T-helper 2 cell (primary cell): ENCODE measurements at places on chromosomes 5 and 9.

DNA sequence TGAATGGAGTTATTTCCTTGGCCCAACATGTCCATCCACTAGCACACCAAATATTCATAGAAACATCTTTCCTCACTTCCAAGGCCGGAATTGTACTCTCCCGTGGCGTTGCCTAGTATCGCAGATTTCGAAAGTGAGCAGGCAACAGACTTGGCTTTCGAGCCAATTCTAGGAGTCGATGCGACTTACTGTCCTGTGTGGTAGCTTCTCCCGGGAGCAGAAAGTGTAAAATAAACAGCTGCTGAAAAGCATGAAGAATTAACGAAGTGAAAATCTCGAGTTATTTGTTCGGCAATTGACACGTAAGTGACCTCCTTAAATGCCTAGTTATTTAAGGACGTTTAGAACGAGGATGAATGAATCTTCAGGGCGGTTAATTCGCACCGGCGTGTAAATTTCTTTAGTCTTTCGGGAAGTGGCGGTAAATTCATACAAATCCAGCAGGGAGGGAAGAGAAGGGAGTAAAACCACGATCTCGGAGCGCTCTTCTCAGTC, 449 bp upstream of the PCSK5 start:
- no peak for DNase-seq

- DNase-seq: no peak
Observed at GRCh38 chr9:105539452-105539851, 18.5 kb upstream of the FKTN start.

DNA sequence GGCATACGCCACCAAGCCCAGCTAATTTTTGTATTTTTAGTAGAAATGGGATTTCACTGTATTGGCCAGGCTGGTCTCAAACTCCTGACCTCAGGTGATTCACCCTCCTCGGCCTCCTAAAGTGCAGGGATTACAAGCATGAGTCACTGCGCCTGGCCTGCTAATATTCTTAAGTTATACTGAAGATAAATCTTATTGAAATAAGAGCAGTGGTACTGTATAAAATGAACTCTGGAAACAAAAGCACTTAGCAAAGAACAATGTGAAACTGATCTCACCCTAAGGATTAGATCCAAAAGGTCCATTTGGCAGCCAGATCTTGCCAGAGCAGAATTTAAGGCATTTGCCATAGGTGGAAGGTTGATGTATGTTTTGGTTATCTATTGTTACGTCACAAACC, 27.1 kb downstream of the CYSTM1 start:
- DNase-seq: no peak

DNA sequence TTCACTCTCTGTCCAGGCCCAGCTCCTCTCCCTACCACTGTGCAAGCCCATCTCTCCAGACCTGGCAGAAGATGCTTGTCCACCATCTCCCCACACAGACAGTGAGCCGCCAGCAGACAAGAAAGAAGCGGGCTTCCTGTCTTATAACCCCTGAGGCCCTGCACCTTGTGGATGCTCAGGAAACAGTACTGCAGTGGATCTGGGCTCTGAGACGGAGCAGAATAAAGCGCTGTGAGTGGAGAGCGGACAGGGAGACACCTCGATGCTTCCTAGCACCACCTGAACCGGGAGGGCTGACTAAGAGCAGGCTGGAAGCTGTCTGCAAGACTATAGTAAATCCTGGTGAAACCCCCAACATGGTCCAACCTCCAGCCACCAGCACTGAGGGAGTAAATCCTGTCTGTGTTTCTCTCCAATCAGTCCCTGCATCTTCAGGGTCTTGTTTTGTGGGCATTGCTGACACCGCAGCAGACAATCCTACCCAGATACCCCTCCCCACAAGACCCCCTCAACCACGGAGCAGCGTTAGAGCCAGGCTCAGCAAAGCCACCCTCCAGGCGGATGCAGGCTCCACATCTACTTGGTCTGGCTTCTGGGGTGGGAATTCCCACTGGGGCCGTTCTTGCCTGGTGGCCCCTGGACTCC, 18.7 kb downstream of the ORM2 start:
- DNase-seq: no peak
